ENCODE measurements at places on chromosomes 7 and 10. TPM values are rescaled to one million over a fixed set of nuclear protein-coding genes. Genes with fewer than 3 reads are reported as not detected.
A peak's percentile ranks its signal among the peaks of the same experiment; 100 is the strongest.

GRCh38 chr7:157003756-157004520 is 6.5 kb downstream of the MNX1 start:
- H3K27ac ChIP-seq: no peak overlapping the region
- H3K27me3 ChIP-seq: peaks cover 43% of the 10 kb centered on the region
- H3K36me3 ChIP-seq: no peaks in the 10 kb centered on the region
- peak; percentile 67 for DNase-seq

Gene ANKRD16
- total RNA-seq: 7.5 TPM

Gene TMEM26
- total RNA-seq: not detected

Gene ZCCHC24
- 3.0 TPM for total RNA-seq

Gene CNPY1
- total RNA-seq: not detected
